ENCODE measurements at places on chromosomes 11 and 22.

GRCh38 chr11:116504541-116505297 lies 268.1 kb downstream of the BUD13 start:
- DNase-seq = no peak

DNA sequence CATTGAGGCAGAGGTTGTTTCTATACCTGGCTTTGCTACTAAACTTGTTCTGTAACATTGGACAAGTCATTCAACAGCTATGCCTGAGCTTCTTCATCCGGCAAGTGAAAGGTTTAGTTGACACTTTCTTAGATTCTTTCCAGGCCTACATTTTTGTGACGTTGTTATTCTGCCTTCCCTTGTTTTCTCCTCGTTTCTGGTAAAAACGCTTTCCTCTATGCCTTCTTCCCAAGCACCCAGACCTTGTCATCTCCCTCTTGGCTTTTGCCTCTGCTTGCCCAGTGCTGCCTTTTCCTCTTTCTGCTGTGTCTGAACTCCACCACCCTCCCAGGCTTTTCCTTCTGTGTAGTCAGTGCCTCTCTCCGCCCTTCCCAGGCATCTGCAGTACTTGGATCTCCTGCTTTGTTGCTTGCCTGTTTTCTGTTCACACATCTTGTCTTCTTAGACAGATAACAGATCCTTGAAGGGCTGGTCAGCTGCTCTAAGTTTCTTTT lies 1.4 kb upstream of the AMOTL1 start:
- DNase-seq = no peak

DNA sequence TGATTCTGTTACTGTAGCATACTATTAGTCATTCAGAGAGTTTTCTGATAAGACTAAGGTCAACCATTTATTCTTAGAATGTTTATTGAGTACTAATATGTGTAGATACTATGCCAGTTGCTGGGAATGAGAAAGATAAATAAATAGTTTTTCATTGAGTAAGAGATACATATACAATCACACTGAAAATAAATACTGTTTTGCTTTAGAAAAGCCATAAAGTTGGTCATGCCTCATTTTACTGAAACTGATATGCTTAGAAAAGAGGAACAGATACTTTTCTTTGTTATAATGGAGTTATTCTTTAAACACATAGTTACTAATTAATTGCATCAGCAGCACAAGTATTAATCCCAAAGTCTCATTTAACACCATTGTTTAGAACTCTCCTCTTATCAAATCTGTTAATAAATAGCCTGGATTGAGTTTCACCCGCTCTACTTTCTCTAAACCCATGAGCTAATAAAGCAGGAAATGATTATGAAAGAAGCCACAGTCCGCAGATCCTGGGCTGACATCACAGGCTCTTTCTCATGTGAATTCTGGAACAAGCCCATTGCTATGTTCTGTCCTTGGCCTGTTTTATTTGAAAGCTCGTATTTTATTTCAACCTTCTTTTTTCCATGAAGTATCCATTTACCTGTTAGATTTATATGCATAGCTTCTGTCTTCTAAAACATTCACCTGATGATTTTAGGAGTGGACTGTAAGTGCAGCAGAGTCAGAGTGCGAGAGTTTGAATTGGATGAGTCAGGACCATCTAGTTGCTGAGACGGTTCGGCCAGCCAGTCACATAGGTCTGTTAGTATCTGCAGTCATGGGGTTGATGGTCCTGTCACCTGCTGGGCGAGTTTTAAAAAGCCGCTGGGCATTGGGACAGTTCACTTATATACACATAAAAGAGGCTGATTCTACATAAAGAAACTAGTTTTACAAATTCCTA lies 35.5 kb downstream of the PIWIL4 start:
- DNase-seq = peak; percentile 50

GRCh38 chr11:112410325-112410724 lies 149.7 kb upstream of the PLET1 start:
- no peak for DNase-seq

- DNase-seq = no peak
Measured at GRCh38 chr11:78196661-78197091, 8.0 kb downstream of the USP35 start.

- DNase-seq = peak; percentile 10
Measured at GRCh38 chr11:2549491-2549875, 104.7 kb downstream of the KCNQ1 start.
